ENCODE measurements at places on chromosomes 4 and X.

DNA sequence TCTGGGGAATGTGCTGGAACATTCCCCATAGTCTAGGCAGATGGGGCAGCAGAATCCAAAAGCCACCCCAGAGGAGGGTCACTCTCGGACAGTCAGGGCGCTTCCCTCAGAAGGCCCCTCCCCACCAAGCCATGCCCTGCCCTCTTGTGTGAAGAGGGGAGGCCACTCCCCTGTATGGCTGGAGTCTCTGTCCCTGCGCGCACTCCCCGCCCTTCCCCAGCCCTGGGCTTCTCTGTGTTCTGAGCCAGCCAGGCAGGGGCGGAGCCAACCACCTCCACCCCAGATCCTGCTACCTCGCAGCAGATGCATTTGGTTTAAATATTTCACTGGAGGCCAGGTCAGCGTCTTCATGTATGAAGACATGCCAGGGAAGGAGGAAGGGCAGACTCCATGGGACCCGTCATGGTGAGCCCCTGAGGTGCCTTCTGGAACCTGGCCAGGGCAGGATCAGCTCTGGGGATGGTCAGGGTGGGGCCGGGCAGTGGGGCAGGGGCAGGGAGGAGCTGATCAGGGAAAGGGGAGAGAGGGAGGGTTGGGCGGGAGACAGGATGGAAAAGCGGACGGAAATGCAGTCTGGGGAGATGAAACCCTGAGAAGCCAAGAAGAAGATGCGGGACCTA, 107.3 kb downstream of the ADRA2C start:
- no peak for DNase-seq

- DNase-seq = no peak
These were observed 106.9 kb upstream of the ACSL4 start for GRCh38 chrX:109839694-109840567.

GRCh38 chr4:137470806-137471205, 61.5 kb downstream of the PCDH18 start:
- no peak for DNase-seq

DNA sequence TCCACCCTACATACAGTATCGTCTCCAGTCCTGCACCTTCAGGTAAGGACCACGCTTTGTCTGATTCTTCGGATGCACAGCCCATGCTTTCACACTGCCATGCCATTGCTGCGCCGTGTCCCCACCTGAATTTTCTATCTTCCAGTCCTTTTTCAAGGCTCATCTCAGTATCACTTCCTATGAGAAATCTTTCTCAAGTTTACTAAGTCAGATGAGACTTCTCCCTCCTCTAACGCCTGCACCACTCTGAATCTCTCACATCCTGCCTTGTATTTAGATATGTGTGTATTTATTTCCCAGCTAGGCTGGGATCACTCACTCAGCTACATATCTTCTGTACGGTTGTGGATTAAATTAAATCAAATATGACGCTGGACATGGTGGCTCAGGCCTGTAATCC, 116.8 kb downstream of the SMIM20 start:
- DNase-seq = no peak

DNA sequence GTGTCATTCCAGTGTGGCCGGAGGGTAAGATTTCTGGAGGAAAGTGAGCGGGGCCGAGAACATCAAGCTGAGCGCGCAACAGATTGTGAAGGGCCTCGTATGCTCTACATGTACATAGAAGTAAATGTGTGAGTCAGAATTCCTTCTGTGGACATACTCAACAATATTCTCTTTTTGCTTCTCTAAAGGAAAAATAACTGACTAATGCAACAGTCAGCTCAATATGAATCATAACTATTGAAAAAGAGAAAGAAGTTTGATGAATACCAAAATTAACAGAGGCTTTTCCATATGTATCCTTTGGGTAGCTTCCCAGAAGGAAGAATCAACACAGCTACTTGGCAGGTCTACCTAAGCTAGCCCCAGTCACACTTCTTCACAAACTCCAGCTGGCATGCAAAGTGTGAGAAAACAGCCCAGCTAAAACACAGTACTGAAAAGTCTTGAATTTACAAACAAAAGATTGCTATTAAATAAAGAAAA, 87.5 kb upstream of the ZFP42 start:
- DNase-seq = no peak

DNA sequence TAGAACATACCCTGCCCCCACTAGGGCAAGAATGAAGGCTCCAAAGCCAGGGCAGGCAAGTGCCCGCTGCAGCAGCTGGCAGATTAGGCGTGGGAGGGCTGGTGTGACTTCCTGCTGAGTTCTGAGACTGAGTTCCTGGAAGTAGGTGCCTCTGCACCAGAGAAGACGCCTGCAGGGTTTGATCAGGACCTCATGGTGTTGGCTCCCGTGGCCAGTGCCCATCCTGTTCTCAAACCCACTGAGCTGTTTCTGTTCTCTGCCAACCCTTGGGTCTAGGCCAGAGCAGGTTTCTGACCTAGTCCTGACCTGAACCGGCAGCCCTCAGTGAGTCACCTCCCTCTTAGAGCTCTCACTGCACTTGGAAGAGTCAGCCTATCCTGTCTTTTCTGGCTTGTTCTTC, 220.7 kb downstream of the HS6ST2 start:
- no peak for DNase-seq

GRCh38 chr4:182975806-182976205, 58.6 kb upstream of the DCTD start:
- DNase-seq = no peak

DNA sequence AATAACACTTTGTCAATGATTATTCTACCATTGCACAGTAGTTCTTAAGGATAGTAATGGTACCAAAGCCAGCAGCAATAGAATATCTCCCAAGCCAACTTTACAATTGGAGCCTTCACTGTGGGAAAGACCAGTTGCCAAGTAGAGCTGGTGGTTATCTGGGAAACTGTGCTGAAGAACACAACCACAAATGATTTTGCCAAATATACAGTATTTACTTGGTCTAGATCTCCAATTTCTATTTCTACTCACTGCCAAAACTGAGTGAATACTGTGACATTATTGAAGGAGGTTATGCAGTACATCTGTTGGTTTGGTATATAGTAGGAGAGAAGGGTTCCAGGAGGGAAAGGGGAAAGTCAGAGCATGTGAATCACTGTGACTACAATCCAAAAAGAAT, 3.8 kb downstream of the TET2 start:
- DNase-seq = no peak

GRCh38 chr4:93513851-93514250, 314.7 kb upstream of the ATOH1 start:
- no peak for DNase-seq

GRCh38 chr4:107774681-107775080, 50.1 kb upstream of the SGMS2 start:
- no peak for DNase-seq

- no peak for DNase-seq
These were observed 60.7 kb downstream of the PPP3CA start for GRCh38 chr4:101286663-101287062.

- DNase-seq = no peak
These were observed 282.2 kb downstream of the GUCY2F start for GRCh38 chrX:109199726-109200125.

DNA sequence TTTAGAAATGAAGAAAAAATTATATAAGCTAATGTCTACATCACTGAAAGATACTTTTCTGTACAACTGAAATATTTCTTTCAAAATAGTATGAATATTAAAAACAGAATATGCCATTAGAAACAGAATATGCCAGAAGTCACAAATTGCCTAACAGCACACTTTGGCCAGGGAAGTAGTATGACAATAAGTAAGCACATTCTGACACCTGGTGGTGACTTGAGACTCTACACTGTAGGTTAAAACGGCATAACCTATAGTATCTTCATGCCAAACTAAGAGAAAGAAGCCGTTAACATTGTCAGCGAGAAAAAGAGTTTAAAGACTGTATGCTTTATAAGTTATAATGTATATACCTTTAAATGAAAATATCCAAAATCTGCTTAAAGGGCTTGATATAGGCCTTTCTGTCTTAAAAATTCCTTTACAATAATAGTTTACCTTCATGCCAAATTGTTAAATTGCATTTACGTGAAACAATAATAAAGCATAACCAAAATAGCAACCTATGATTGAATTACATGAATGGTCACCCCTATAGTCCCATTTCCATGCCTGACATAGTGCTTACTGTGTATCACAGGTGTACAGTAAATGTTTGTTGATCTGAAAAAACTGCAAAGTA, 32.8 kb downstream of the FAM13A start:
- no peak for DNase-seq

- no peak for DNase-seq
These were observed 18.8 kb upstream of the CLDN34 start for GRCh38 chrX:9948406-9948805.

Measured in right kidney (tissue), 9 donors.